Left ventricle myocardium inferior (tissue), 1 donor: ENCODE measurements at places on chromosomes 16 and 17.
A peak's percentile ranks its signal among the peaks of the same experiment; 100 is the strongest.

- DNase-seq, result peak; percentile 76
These were observed 65.2 kb downstream of the CYTH1 start for GRCh38 chr17:78716814-78717393.

- no peak for DNase-seq
These were observed 6.6 kb upstream of the HEXD start for GRCh38 chr17:82411396-82412053.

- no peak for DNase-seq
These were observed 42.8 kb downstream of the RAB11FIP3 start for GRCh38 chr16:468068-468821.

DNA sequence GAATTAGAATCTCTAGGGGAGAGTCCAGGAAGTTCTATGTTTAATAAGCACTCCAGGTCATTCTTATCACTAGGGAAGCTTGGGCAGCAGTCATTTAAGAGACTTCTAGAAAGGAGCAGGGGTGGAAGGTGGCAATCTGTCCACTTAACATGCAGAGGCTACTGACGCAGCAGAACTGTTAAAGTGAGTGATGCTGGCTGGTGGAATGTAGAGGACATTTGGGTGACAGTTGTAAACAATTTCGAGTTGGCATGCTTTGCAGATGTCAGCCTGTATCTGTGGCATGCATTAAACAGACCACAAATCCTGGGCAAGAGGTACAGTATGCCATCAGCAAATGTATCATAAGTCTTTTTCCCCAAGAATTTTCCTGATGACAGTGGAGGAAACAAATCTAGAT lies 40.5 kb upstream of the HS3ST3A1 start:
- no peak for DNase-seq

DNA sequence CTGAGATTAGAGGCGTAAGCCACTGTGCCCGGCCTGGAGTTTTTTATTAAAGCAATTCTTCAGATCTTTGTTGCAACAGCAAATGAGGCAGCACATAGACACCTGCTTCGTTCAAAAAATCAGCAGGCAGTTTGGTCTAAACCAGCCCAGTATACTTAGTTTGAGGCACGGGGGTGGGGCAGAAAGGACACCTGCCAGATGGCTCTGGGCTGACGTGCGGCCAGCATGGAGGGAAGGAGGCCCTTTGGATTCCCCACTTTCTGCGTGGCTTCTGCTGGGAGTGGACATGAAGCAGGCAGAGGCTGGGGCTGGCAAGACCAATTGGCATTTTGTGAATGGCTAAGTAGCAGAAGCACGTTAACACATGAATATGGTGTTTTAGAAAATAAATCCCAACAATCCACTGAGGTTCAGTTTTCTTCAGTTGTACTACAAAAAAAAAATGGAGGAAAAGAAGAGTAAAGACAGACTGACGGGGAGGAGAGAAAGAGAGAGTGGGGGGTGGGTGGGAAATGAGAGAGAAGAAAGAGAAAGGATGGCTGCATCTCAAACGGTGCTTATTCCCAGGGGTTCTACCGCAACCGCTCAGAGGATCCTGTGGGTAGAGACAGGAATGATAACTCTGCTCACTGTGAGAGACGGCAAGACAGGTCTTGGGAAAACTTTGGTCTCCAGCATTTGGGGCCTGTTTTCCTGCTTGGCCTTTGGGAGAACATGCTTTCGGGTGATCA lies 16.3 kb downstream of the C16orf46 start:
- no peak for DNase-seq

- DNase-seq, result peak; percentile 39
These were observed 19.7 kb upstream of the LRRC37A3 start for GRCh38 chr17:64938925-64939474.

DNA sequence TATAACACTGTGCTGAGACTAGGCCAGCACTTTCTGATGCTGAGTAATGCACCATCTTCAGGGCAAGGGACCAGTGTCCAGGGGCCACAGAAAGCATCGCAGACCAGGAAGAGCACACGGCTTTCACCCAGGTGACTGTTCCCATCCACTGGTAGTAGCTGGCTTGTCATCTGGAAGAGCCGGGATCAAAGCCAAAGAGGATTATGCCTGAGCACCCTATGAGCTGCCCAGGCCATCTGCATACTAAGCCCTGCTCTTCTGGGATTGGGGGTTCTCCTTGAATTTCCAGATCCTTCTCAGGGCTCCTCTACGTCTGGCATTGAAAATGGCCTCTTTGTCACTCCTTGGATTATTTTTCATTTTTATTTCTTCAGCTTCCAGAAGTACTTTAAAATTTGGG lies 140.7 kb downstream of the IRX3 start:
- DNase-seq, result no peak
